ENCODE measurements at places on chromosomes 7 and 10.

- no peak for DNase-seq
Measured at GRCh38 chr10:9147475-9147874, 1093.0 kb downstream of the GATA3 start.

- no peak for DNase-seq
Measured at GRCh38 chr10:73959484-73960243, 38.3 kb upstream of the VCL start.

DNA sequence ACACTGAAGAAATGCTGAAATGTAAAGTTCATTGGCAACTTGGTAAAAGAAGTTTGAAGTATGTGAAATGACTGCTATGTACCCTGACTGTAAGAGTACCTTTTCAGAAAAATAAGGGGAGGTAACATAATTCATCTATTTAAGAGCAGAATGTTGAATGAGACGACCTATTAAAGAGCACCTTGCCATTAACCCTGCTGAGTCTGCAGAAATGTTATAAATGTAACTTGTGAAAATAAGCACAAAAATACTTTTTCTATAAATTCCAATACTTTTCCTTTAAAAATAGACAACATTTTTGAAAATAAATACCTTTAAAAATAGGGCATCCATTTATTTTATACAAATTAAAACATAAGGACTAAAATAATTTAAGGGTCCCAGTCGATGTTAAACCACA is 7.7 kb downstream of the TM9SF3 start:
- DNase-seq, result no peak

GRCh38 chr7:77867537-77867865 is 68.9 kb downstream of the PHTF2 start:
- no peak for DNase-seq

- no peak for DNase-seq
Measured at GRCh38 chr7:90853205-90853604, 257.1 kb downstream of the CDK14 start.

DNA sequence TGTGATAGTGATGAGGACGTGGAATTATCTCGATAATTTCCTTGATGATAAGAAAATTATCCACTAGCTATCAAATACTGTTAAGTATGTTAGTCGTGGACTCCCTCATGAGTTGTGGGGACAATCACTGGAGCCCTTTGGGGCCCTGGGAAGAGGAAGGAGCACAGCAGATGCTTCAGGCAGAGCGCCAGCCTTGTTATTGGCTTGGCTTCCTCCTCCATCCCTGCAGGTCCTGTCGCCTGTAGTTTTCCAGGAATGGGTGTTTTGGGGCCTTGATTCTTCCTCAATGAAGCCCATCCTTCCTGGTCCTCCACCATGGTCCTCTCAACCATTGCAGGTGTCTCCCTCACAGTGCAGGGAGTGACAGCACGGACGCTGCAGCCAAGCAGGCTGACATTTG is 32.5 kb upstream of the ZNF32 start:
- DNase-seq, result no peak
